ENCODE measurements at places on chromosomes 12 and 14.

DNA sequence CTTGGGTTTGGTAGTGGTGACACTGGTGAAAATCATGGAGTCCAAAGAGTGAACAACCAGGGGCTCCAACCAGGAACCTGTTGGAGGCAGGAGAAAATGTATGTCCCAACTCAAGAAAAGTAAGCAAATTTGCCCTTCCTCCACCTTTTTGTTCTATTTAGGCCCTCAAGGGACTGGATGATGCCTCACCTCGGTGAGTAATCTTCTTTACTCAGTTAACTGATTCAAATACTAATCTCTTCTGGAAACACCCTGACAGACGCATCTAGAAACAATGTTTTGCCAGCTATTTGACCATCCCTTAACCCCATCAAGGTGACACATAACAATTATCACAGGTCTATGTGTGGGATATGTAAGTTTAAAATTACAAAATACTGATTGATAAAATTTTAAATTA is 272.4 kb upstream of the FOXG1 start:
- DNase-seq: no peak

DNA sequence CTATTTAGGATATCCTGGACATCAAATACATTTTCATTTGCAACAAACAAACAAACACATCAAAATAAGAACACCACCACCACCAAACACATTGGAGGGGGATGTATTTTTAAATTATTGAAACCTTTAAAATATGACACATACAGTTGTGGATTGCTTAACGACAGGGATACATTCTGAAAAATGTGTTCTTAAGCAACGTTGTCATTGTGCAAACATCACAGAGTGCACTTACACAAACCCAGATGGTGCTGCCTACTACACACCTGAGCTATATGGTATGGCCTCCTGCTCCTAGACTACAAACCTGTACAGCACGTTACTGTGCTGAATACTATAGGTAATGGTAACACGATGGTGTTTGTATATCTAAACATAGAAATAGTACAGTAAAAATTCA is 19.4 kb downstream of the PYGL start:
- no peak for DNase-seq

DNA sequence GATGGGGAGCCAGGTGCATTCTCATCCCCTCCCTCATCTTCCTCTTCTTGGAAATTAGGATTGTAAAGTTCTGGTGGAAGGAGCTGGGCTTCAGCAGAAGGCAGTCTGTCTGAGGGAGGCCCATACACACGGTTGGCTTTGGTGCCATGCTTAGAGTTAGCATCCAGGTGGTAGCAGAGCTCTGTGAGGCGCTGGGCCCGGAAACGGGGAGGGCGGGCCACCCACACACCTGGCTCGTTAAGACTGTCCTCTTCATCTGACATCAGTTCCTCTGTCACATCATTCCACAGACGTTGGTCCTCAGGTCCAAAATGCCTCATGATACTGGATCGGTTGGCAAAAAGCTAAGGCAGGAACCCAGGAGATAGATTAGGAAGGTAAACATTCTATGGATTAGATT is 4.9 kb upstream of the AJUBA start:
- DNase-seq: no peak

- no peak for DNase-seq
Observed at GRCh38 chr12:32541754-32542374, 137.2 kb upstream of the DNM1L start.

DNA sequence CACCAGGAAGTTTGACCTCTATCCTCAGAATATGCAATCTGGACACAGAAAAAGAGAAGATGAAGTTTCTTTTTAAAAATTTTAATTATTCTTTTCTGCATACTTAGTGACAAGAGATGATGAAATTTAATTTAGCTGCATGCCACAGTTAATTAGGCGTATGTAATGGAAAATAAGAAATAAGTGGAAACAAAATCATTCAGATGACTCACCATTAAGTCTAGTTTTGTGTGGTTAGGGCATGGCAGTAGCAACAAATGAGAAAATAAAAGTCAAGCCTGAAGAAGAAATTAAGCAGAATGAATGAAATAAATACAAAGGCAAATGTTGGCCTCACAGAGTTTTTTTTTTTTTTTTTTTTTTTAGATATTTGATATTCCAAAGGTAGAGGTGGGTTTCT is 30.9 kb upstream of the KLRD1 start:
- no peak for DNase-seq

DNA sequence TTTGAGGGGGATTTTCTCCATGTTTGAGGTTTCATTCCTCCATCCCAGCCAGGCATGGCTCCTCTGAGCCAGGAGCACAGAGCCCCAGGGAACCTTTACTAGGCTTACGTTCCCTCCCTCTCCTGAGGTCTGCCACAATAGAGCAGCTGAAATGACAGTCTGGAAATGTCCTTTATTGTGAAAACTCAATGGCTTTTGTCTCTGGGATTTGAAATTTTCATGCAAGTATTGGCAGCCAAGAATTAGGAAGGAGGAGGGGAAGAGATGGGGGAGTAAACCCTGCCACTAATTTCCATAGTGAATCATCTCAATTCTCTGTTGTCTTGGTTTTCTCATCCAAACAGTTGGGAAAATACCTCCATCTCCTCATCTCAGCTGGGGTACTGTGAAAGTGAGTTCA is 2.6 kb upstream of the PLEKHG3 start:
- DNase-seq: no peak

All from smooth muscle cell of the brain vasculature (primary cell).